Hepatocyte (in vitro differentiated cells): ENCODE measurements at places on chromosomes 2 and 18. TPM values are rescaled to one million over a fixed set of nuclear protein-coding genes. Genes with fewer than 3 reads are reported as not detected.

MXD1 gene
- total RNA-seq, result 25.8 and 29.7 TPM in 2 replicates

MREG gene
- total RNA-seq, result 10.1 and 12.9 TPM in 2 replicates

MAPRE3 gene
- total RNA-seq, result 8.0 and 8.6 TPM in 2 replicates

SLC4A5 gene
- total RNA-seq, result 0.36 and 1.5 TPM in 2 replicates

SPATA3 gene
- total RNA-seq, result not detected in 2 replicates

HOXD8 gene
- total RNA-seq, result 1.3 TPM in 2 replicates
